NCI-H2171 treated with DMSO at 0.1 percent for 48 hours (cell line): ENCODE measurements at places on chromosomes 1 and 21.

DNA sequence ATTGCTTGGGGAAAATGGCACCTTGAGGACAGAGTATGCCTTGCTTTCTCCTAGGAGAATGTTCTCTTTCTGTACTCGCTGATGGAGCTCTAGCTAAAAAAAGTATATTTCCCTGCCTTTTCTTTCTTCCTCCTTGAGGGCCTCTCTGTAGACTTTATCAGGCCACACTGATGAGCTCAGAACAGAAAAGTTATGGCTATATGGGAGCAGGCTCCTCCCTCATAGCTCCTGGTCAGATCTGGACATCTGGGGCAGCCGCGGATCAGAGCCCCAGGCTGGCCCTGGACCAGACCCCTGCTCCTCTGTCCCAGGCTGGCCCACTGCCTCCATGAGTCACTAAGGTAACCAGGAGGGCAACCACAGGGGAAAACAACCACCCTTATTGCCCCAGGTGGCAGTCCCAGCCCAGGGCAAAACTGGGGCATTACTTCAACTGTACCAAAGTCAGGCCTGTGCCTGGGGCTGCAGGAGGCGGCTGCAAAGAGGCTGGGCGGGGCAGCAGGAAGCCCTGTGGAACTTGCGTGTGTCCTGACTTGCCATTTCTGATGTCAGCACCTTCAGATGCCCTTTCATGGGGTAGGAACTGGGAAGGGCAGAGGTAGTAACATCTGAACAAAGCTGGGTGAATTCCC lies 26.3 kb upstream of the ZNF648 start:
- DNase-seq, result no peak

DNA sequence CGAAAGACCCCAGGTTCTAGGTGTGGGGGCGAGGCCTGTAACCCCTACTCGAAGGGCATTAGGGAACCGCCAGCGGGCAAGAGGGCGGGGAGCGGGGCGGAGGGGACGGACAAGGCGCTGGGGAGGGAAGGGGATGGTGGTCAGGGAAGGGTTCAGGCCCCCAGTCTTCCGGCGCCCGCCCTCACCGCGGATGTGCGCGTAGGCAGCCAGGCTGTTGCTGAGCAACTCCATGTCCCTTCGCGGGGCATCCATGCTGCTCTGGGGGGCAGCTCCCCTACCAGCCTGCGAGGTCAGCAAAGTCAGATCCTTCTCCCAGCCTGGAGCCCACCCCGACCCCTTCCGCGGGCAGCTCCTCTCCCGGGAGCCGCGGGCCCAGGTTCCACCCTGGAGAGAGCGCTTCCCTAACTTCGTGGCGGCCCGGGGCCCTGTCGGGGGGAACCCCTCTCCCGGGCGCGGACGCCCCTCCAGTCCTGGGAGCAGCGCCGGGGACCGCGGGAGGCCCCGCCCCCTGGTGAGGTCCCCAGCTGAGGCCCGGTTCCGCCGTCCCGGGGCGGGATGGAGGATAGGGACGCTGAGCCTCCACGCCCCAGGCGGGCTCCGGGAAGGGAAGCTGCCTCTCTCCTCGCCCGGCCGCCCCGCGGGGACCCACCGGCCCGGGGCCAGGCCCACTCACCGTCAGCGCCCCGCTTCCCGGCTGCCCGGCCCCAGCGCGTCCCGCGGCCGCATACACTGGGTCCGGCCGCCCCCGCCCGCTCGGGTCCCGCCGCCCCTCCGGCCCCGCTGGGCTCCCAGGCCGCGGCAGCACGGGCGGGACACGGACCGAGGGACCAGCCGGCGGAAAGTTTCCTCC lies 434 bp downstream of the EVA1B start:
- no peak for DNase-seq

DNA sequence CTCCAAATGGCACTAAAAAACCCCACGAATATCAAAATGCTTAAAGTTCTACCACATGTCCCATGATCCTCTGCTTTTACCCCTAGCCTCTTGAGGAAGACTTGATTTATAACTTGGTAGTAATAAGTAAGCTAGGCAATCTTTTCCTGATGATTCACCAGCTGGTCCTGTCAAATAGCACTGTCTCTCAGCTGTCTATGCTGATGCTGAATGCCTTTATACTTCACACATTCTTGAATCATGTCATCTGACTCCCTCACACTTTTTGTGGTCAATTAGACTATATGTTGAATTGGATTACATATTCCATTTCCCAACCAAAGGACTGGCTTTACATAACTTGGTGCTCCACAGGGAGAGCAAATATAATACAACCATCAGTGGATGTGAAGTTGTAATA lies 16.6 kb downstream of the C21orf91 start:
- no peak for DNase-seq

- DNase-seq, result peak; percentile 22
These were observed 24.2 kb upstream of the RPL11 start for GRCh38 chr1:23667411-23667810.

DNA sequence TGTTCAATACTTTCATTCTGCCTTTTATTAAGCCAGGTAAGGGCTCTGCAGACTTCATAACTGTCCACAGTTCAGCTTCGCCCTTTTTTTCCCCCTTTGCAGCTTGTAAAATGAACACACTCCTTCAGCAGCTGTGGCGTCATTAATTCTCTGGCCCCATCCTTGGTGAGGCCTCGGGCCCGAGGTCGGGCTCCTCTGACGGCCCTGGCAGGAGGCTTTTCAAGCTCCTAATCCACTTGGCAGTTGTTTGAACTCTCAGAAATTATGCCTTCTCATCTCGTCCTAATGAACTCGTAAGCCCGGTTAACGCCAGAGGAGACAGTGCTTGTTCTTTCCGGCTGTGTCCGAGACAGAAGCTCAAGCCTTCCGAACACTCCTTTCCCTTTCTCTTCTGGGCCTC lies 18.1 kb upstream of the EPHA8 start:
- no peak for DNase-seq

DNA sequence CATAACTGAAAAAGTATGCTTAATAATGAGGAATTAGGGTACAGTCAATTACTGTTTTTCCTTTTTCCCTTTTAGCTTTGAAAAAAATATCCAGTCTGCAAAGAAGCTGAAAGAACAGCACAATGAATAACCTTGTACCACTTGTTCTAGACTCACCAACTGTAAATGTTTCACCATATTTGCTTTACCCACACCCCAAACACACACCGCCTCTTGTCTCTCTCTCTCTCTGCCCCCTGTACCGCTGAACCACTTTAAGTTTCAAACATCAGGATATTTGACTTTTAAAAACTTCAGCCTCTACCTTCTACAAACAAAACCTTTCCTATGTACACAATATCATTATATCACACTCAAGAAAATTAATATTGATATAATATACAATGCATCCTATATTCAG lies 197.1 kb downstream of the COP1 start:
- no peak for DNase-seq

- peak; percentile 72 for DNase-seq
These were observed at the start of gene CAMK2N1 for GRCh38 chr1:20485527-20486456. Gene CAMK2N1 (minus strand): TSS chr1:20486210. CDS start chr1:20485379, 831 bp downstream.

DNA sequence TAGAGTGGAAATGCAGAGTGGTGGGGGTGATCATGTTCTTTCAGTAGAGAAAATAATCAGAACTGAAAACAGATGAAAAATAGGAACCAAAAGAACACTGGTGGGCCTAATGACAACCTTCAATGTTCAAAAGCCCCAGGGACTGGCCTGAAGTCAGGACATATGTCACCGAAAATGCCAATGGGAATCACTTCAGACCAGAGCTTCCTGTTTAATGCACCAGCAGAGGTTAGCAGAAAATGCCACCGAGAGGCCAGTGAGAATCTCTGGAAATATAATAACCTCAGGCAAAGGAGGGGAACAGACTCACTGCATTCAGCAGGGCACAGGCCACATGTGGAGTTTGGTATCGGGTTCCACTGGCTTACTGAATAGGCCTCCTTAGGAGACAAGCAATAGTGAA lies 15.9 kb upstream of the CD58 start:
- peak; percentile 48 for DNase-seq

DNA sequence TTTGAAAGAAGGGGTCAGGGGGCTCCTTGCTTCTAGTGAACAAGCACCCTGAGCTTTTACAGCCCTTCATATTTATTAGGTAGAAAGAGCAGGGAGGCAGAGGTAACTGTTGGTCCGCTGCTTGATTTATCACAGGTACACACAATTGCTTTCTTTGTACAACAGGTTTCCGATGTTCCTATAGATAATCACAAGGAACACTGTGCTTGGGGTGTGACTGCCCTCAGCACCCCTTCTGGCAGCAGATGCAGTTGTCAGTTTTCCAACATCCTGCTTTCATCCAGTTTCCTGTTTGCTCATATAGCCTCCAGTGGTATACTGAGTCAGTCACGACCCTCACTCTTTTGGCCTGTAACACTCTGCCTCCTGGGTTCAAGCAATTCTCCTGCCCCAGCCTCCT lies 40.6 kb downstream of the SCP2 start:
- no peak for DNase-seq

DNA sequence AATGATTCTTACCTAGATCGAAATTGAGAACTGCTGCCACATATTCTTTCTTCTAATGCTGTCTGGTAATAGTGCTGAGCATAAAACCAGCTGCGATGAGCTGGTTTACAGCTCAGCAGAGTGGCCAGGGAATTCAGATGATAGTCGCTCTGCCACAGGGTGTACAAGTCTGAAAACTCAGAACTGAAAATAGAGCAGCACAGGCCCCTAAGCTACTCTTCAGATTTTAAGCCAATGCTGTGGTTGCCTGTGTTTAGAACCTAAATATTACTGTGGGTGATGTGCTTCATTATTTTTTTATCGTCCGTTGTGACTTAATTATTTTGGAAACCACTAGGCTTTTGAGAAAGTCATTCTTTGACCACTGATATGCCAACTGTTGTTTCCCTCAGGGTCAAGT lies 152.0 kb downstream of the ADGRL4 start:
- no peak for DNase-seq

GRCh38 chr1:8848663-8849386 lies 29.7 kb downstream of the ENO1 start:
- DNase-seq, result peak; percentile 89

DNA sequence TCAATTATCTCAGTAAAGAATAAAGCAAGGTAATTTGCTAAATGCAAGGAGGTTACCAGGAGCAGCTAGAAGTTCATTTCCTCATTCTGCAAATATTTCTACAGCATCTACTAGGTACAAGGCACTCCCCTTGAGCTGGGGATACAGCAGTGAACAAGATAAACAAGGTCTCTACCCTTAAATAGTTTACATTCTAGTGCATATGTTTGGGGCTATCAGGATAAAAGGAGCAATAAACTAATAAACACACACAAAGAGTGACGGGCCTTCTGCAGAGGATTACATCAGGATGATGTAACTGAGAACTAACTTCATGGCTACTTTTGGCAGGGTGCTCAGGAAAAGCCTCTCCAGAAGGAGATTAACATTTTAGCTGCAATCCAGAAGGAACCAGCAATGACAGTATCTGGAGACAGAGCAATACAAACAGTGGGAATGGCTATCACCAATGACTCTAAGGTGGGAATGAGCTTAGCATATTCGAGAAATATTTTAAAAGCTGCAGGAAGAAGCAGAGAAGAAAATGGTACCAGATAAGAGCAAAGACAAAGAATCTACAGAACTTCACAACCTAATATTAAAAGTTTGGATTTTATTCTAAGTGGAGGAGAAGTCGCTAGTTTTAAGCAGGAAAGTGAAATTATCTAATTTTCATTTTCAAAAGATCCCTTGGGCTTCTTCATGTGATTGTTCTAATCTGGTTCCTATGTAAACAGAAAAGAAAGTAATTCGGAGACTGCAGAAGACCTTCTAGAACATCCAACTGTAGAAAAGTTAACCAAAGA lies 25.8 kb downstream of the TP53BP2 start:
- no peak for DNase-seq

DNA sequence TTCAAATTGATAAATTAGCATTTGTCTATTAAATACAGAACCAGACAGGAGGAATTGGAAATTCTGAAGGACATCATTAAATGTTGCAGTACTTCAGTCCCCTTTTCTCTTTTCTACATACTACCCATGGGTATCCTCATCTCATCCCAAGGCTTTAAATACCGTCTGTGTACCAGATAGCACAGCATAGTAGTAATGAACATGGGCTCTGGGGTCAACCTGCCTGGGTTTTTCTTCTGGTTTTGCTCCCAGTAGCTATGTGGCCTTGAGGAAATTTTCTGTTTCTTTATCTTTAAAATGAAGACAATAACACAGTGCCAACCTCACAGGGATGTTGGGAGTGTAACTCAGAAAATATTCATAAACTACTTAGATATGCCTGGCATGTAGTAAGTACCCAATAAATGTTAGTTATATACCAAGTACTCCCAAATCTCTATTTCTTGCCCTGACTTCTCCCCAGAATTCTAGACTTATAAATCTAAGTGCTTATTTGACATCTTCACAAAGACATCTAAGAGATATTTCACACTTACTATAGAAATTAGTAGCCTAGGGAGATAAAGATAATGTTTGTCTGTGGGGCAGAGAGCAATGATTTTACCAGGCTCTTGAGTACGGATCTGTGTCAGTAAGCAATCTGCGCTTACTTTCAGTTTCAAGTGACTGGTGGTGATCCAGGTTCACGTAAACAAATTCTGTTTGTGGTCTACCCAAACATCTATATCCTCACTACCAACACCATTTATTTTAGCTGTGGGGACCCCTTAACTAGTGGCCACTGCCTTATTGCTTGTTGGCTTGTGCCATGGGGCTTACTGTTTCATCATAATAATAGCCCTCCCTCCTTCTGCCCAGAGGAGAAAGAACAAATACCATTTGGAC lies 37.3 kb downstream of the VANGL2 start:
- no peak for DNase-seq

- no peak for DNase-seq
These were observed 187.0 kb downstream of the KIF26B start for GRCh38 chr1:245341743-245342142.

- no peak for DNase-seq
These were observed 137.3 kb upstream of the GJB5 start for GRCh38 chr1:34617321-34618118.

- DNase-seq, result no peak
These were observed 15.0 kb upstream of the ACTA1 start for GRCh38 chr1:229448845-229449244.

DNA sequence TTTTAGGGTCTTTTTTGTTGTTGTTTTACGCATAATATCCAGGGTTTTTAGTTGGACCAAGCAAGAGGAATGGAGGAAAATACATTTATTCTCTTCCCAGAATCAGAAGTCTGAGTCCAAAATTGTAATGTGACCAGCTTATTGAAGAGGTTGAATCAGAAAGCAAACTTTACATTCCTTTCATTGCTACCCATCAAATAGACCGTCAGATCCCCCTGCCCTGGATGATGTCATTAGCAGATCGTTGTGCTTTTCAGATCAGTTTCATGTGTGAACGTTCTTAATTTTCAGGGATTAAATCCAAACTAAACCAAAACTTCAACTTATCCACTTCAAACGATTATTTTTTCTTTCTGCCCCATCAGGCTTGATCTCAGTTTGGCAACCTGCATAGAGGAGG lies 85.7 kb upstream of the NGF start:
- DNase-seq, result no peak

GRCh38 chr1:64669098-64669675 lies 75.7 kb upstream of the RAVER2 start:
- no peak for DNase-seq
